D721Med (cell line): ENCODE measurements at places on chromosomes 11 and 22.

- DNase-seq, result no peak
Measured at GRCh38 chr11:72067266-72067665, 13.1 kb downstream of the NUMA1 start.

GRCh38 chr11:67404515-67405195, 772 bp downstream of the TBC1D10C start:
- no peak for DNase-seq

GRCh38 chr22:21106000-21106399, 60.3 kb downstream of the LRRC74B start:
- no peak for DNase-seq

DNA sequence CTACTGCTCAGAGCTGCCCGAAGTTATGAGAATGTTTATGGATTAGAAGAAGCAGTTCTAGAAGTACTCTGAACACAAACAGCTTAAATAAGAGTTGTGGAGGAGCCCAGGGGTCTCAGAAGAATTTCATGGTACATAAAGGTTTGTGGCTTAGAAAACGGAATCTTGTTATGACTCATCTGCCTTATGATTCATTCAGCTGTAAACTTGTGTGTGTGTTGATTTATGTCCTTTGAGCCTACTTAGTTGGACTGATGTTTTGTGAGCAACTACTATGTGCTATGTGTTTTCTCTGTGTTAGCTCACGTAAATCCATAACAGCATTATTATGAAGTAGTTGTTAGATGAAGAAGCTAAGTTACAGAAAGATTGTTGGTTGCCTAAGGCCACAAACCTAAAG, 203.7 kb downstream of the PGR start:
- DNase-seq, result no peak

DNA sequence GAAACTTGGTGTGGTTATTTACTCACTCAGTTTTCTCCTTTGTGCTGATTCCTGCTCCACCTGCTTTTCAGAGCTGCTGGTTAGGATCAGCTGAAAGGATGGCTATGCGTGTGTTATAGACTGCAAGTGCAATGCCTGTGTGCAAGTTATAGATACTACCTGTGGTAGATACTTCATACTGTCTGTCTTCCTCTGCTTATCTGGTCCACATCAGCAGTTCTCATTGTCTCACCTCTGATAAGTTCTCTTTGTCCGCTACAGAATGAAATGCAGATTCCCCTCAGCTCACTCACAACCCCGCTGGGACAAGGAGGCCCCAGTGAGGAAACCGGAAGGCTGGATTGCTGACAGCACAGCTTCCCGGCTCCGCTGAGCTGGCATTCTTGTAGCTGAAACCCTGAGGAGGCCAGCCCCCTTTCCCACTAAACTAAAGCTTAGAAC, 37.5 kb upstream of the LYVE1 start:
- no peak for DNase-seq

DNA sequence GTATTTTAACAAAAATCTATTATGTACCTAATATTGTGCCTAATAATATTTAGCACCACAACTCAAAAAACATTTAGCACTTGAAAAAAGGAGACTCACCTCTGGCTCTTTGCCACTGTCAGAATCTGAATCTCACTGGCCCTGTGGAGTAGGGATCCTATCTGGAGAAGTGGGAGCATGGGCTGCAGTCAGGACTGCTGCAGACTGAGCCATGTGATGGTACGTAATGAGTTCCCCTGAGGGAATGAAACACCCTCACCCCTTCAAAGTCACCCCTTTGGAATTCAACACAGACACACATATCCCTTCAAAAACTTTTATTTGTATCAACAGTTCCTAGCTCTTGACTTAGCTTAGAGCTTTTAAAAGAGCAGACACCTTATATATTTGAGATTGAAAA, 6.5 kb downstream of the PTPMT1 start:
- no peak for DNase-seq

- DNase-seq, result no peak
Measured at GRCh38 chr22:28360939-28361338, 318.7 kb downstream of the TTC28 start.

DNA sequence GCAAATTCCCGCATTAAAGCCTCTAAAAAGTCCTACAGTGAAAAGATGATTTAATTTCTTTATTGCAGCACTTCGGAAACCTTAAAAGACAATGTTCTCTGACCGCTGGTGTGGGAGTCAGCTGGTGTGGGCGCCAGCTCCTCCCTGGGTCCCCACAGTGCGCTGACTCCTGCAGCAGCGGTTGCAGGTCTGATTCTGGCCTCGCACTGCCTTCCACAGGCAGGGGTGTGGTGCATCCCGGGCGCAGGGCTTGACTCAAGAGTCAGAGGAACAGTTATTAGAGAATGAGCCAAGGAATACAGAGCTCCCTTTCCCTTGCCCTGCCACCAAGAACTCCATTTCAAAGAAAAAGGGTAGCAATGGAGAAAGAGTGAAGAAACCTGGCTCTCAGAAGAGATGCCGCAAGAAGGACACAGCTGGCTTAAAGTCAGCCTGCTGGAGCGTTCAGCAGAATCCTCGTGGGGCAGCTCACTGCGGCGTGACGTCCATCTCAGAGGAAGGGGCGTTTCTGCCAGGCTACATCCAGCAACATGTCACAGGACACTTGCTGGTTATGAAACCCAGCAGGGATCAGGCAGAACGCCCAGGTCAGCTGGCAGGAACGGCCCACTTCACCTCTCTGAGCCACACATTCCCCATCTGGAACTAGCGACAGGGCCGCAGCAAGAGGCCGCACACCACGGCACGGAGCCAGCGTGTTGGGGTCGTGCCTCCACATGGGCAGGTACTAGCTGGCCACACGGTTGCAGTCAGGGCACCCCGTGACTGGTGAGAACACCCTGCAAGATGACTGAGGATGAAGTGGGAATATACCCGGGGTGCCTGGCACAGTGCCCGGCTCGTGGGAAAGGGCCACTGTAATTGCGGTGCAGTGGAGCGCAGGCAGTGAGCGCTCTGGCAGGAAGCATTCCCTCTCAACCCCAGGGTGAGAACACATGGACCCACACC, 18.1 kb upstream of the EFCAB6 start:
- DNase-seq, result no peak

DNA sequence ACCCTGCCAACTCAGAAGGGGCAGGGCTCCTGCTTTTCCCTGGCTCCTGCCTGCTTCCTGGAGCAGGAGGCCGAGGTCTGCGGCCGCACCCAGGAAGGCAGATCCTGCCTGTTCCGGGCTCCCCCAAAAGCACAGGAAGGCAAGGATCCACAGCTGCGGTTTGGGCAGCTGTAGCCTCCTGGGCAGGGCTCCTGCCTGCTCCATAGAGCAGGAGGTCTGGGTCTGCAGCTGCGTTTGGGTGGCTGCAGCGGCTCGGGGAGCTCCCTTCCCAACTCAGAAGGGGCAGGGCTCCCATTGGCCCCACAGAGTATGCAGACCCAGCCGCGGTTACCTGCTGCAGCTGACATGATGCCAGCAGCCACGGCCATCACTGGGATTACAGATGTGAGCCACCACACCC, 5.5 kb downstream of the UPK2 start:
- no peak for DNase-seq

- DNase-seq, result no peak
Measured at GRCh38 chr22:20238901-20239675, 29.0 kb downstream of the RTN4R start.

DNA sequence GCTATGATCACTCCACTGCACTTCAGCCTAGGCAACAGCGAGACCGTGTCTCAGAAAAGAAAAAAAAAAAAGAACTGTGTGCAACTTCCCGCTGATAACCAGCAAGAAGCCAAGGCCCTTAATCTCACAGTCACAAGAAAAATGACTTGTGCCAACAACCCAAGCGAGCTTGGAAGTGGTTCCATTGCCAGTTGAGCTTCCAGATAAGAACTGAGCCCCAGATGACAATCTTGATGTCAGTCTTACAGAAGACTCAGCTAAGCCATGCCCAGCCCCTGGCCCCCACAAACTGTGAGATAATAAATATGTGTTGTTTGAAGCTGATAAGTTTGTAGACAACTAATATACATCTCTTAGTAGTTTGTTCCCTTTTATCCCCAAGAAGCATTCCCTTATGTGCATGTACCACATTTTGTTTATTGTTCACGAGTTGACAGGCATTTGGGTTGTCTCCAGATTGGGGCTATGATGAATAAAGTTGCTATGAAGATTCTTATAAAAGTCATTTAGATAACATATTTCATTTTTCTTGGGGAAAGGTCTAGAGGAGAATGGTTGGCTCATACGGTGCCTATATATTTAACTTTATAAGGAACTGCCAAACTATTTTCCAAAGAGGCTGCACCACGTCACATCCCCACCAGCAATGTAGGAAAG, 85.9 kb downstream of the TIMP3 start:
- DNase-seq, result no peak

- DNase-seq, result no peak
Measured at GRCh38 chr11:118319337-118319707, 14.8 kb downstream of the CD3E start.

- no peak for DNase-seq
Measured at GRCh38 chr11:68684385-68685356, at the start of gene GAL. TSS of gene GAL (plus strand) at chr11:68684544. CDS start at chr11:68684924, 380 bp downstream.

DNA sequence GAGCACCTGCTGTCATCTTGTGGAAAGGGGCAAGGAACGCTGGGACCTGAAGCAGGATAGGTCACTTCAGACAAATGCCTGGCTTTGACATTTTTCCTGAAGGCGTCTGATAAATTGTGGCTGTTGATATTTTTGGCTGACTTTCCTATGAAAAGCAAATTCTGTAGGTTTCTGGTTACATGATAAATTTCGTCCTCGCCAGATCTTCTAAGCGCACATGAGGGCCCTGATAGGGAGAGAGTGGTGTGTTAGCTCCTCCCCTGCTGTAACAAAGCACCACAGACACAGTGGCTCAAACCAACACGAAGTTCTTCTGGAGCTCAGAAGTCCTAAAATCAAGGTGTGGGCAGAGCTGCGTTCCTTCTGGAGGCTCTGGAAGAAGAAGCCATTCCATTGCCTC, 19.6 kb downstream of the APOL4 start:
- no peak for DNase-seq

- no peak for DNase-seq
Measured at GRCh38 chr11:111792314-111792713, 26.1 kb upstream of the PPP2R1B start.

- no peak for DNase-seq
Measured at GRCh38 chr11:100525635-100526034, 161.5 kb upstream of the ARHGAP42 start.

DNA sequence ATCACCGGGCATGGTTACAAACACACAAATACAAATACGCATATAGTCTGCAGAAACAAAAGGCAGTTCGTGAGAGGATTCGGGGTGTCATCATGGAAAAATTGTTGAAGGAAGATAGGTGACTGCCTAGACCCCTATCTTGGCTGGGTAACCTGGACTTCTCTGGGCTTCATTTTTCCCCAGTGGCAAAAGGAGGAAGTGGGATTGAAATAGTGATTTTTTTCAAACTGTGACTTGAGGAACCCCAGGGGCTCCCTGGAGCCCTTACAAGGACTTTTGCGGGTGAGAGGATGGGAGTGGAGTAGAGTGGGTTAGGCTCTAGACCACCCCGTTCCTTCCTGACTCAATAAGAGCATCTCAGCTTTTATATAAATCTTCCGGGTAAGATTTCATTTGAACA, 1.0 kb upstream of the ELF5 start:
- DNase-seq, result no peak

DNA sequence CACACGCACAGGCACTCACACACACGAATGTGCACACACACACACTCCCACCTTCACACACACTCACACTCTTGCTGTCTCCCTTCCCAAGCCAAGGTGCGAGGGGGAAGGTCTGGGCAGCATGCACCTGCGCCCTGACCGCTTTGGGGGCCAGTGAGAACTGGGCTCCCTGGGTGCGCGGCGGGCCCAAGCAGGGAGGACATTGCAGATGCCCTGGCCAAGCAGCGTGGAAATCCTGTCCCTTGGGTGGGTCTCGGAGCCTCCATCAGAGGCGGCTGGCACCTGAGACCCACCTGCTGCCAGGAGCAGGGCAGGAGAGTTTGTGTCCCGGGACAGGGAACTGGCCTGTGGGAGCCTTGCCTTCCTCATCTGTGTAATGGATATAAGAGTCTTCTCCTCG, 3.3 kb downstream of the CD81 start:
- DNase-seq, result no peak

GRCh38 chr11:103993507-103993906, 42.9 kb upstream of the DDI1 start:
- no peak for DNase-seq

GRCh38 chr11:15483205-15483604, 368.5 kb downstream of the INSC start:
- DNase-seq, result no peak

DNA sequence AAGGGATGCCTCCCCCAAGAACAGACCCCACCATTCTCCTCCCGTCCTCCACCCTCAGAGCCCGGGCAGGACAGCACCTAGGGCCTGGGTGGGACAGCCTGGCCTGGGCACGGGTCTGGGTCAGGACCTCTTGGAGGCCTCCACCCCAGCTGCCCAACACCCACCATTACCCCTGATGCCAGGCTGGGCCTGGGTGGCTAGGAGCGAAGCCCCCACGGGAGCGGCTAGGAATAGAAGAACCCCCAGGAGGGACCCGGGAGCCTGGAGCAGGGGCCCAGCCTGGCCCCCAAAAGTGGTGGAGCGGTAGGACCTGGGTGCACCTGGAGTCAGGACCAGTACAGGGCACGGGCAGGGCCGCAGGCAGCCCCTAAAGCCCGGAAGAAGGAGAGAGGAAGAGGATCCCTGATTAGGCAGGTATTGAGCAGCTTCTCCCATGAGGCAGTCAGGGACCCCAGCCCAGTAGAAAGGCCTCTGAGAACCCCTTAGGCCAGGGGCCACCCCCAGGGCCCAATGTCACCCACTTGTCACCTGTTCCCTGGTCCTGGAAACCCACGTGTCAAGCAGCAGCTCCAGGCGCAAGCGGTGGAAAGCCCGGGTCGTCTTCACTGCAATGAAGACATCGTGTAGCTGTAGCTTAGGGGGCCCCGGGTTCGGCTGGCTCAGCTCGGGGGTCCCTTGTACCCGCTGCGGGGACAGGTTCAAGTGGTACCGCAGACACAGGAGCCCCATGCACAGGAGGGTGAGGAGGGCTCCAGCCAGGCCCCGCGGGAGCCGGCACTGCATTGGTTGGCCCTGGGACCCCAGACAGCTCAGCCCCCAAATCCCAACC, 575 bp downstream of the MFNG start:
- DNase-seq, result no peak

DNA sequence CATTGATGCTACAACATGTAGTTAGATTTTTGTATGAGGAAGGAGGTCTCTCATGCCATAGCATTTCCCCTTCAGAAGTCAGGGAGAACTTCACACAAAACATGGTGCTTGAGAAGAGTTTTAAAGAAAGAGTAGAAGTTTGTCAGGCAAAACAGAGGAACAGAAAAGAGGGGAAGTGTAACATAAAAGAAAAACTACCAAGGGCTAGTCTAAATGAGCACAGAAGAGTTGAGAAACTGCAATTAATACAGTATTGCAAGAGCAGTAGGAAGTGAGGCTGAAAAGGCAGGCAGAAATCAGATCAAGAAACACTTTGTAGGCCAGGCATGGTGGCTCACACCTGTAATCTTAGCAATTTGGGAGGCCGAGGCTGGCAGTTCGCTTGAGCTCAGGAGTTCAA, 61.0 kb downstream of the FAM168A start:
- DNase-seq, result no peak

GRCh38 chr11:106959800-106960199, 58.5 kb downstream of the GUCY1A2 start:
- no peak for DNase-seq

- DNase-seq, result no peak
Measured at GRCh38 chr11:103737747-103738146, 298.7 kb upstream of the DDI1 start.
